ENCODE measurements at places on chromosomes 13 and 19.

GRCh38 chr13:62483774-62484173, 1068.1 kb upstream of the PCDH20 start:
- no peak for DNase-seq

DNA sequence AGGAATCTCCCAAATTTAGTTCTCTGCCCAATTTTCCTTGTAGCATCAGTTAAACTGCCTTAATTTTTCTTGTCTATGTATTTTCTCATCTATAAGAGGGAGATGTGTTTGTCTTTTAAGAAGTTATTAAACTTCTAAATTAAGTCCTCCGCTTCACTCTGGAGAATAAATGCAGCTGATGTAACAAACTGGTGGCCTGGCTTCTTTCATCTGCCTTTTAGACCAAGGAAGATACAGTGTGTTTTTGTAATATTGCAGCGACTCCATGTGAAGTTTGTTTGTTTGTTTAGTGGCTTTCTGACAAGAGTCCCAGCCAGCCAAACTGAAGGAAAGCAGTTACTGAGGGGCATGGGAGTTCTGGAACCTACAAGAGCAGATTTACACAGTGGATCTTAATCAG, 56.4 kb downstream of the KLF12 start:
- DNase-seq, result no peak

- DNase-seq, result no peak
Observed at GRCh38 chr13:94753327-94753726, 41.0 kb upstream of the SOX21 start.

DNA sequence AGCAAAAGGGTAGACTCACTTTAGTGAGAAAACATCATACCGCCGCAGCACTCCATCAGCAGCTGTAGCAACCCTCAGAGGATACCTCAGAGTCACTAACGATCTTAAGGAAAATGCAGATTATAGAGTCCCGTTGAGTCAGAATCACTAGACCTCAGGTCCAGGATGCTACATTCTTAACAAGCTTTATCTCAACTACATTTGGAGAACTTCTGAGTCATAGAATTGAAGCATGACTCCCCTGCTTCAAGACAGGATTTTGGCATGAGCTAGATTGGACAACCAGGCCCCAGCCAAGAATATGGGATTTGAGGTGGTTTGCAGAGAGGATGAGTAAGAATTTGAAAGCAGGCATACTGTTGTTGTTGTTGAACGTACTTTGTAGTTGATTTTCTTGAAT, 118.9 kb upstream of the UBL3 start:
- DNase-seq, result no peak

DNA sequence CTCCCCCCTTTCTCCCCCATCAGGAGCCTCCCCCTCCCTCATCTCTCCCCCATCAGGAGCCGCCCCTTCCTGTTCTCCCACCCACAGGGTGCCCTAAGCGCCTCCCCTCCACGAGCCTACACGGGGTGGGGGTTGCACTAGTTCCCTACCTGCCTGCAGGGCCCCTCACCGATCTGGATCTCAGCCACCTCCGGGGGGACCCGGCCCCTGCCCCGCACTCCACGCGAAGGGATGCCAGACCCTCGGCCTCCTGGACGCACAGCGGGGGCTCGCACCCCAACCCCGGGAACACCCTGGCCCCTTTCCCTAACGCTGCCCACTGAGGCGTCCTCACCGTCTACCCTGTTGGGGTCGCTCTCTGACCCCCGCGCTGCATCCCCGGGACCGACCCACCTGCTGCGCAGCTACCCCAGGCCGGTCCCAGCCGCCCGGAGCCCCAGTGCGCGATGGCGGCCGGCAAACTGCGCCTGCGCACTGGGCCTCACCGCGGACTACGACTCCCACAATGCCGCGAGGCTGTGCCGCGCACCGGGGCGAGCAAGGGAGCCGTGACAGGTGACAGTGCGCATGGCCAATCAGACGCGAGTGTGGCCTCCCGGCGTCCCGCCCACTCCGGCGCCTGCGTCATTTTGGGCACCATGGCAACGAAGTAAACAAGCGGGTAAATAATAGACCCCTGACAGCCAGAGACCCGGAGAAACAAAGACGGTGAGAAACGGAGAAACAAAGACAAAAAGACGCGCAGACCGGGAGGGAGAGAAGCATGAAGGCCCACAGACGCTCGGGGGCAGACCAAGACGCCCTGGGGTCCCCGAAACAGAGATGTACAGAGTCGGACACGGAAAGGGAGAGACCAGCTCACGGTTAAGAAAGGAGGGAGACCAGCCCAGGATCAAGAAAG, at the start of gene ZSCAN18:
Gene ZSCAN18 (minus strand): TSS at position 451 of the 901 bp plus-strand sequence. CDS start 7,964 bp downstream, outside the sequence.
- peak; percentile 95 for DNase-seq

DNA sequence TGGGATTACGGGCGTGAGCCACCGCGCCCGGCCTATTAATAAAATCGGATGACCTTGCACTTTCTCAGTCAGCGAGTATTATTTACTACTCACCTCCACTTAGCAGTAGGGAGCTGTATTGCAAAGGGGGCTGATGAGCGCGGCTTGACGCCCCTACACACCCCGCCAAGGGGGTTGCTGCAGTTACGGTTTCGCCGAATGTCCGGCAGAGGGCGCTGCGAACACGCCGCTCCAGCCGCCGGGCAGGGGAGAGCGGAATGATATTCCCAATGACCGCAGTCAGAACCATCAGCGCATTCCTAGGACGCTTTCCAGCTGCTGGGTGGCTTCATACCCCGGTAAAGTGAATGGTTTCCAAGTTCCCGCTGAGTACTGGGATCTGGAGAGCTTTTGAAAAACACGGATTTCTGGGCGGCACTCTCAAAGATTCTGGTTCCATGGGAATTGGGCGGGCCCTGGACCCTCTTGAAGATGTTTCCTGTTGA, 30.0 kb upstream of the TPT1 start:
- DNase-seq, result peak; percentile 63

- no peak for DNase-seq
Observed at GRCh38 chr19:35904311-35905068, 2.2 kb downstream of the HCST start.

GRCh38 chr13:99973163-99973807, 1.7 kb upstream of the ZIC5 start:
- no peak for DNase-seq

- DNase-seq, result no peak
Observed at GRCh38 chr13:98541191-98541590, 35.7 kb downstream of the STK24 start.

- DNase-seq, result no peak
Observed at GRCh38 chr13:113460599-113460998, 7.3 kb upstream of the ADPRHL1 start.

- no peak for DNase-seq
Observed at GRCh38 chr13:29892151-29892550, 41.7 kb upstream of the UBL3 start.

Data from activated naive CD4-positive, alpha-beta T cell treated with anti-CD3 and anti-CD28 coated beads, Interleukin-2, amount 10 ng/mL, durations not matched to agents 7 days and 5 days (primary cell).